ENCODE measurements at places on chromosomes 2 and 18.

GRCh38 chr2:170498619-170499018, 216.5 kb upstream of the SP5 start:
- DNase-seq, result no peak

- no peak for DNase-seq
These were observed 15.8 kb downstream of the TMEM131 start for GRCh38 chr2:97979904-97980303.

- DNase-seq, result no peak
These were observed 705.1 kb upstream of the GCFC2 start for GRCh38 chr2:76415821-76416220.

- DNase-seq, result no peak
These were observed 79.5 kb downstream of the SLC8A1 start for GRCh38 chr2:40372283-40372985.

- no peak for DNase-seq
These were observed 436.5 kb downstream of the RND3 start for GRCh38 chr2:150051004-150051403.

DNA sequence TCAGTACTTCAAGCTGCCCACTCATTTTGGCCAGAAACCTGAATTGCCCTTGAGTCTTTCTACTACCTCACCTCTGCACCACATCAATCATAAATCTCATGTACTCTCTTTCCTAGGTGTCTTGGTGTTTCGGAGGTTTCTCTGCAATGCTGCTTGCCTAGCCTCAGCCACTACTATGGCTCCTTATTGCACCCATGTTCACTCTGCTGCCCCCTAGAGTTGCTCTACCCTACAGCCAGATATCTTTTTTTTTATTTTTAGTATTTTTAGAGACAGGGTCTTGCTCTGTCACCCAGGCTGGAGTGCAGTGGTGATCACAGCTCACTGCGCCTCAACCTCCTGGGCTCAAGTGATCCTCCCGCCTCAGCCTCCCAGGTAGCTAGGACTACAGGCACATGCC, 413.0 kb downstream of the PTPRM start:
- no peak for DNase-seq

DNA sequence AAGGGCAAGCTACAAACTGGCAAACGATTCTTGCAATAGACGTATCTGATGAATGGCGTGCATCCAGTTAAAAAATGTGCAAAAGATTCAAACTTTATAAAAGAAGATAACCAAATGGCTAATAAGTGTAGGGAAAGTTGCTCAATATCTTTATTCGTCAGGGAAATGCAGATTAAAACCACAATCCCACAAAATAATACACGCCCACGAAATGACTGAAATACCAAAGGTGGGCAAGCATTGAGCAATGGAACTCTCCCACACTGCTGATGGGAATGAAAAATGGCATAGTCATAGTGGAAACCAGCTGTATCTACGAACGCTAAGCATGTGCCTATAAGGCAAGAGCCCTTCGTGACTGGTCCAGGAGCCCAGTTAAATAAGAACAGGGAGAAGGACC, 168.6 kb upstream of the SIX2 start:
- DNase-seq, result no peak
